Left hindlimb (tissue), 1 donor: ENCODE measurements at places on chromosomes 11 and 22.

DNA sequence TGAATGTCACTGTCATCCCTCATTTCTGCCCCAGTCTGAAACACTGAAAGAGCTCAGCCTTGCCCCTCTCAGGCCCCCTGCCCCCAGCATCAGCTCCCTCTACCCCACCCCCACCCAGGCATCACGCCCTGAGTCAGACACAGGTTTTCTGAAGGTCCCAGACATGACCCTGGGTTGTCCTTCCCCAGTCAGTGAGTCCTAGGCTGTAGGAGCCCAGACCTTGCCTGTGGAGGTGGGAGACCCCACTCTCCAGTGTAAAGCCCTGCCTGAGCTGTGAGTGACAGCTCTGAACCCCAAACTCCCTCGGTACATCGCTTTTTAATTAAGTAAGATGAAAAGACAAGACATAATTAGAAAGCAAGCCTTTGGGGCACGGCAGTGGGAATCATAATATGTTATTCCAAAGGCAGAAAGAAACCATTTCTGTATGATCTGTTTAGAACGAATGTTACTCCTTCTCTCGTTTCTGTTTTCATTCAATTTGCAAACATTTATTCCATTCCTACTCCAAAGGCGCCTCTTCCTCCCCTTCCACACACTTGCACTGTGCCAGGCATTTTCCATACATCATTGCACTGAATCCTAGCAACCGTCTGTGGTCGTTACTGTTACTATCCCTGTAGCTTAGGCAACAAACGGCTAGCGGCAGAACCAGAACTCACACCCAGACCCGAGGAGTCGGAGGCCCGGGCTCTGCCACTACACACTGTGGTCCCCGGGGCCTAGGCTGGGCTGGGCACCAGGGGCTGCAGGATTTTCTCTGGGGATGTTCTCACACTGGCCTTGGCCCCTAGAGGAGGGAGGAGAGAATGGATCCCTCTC, 63.4 kb downstream of the CD6 start:
- DNase-seq, result peak; percentile 74

- no peak for DNase-seq
Observed at GRCh38 chr22:20751185-20751851, 22.6 kb upstream of the SERPIND1 start.

DNA sequence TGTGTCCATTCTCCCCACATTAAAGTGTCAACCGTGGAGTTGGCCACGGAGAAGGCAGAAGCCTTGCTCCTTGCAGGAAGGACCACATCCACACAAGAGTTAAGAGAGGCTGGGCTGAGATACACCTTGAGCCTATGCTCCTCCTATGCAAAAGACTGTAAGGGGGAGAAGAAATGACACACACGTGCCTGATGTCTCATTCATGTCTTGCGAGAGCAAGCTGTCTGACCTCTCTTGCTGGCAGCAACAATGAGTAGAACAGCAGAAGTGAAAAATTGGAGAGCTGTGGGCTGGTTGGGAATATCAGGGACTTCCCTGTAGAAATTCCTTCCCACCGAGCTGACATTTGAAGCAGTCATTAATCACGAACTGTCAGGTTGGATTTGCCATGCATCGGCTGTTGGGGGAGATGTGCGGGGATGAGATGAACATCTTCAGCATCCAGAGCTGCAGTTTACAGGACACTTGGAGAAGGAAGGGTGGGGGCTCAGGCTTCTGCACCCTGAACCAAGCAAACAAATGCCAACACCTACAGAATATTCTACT, 139.3 kb downstream of the MYO18B start:
- no peak for DNase-seq

DNA sequence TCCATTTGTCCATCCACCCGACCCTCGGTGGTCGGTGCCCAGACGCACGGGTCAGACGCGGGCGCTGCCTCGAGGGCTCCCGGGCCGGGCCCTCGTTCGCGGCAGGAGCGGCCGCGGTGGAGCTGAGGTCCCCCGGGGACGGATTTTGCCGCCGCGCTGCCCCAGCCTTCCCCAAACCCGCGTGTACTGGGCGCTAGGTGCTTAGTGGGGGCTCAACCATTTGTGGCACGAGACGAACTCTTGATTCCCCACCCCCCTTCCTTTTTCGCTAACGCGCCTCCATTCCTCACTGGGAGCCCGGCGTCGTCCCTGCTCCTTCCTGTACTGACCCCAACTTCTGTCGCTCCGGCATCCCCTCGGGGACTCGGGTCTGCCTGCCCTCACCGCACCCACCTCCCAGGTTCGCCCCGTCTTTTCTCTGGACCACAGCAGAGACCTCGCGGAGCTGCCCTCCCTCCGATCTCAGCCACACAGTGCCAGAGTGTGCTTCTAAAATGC, 789 bp upstream of the CBX7 start:
- DNase-seq, result no peak

DNA sequence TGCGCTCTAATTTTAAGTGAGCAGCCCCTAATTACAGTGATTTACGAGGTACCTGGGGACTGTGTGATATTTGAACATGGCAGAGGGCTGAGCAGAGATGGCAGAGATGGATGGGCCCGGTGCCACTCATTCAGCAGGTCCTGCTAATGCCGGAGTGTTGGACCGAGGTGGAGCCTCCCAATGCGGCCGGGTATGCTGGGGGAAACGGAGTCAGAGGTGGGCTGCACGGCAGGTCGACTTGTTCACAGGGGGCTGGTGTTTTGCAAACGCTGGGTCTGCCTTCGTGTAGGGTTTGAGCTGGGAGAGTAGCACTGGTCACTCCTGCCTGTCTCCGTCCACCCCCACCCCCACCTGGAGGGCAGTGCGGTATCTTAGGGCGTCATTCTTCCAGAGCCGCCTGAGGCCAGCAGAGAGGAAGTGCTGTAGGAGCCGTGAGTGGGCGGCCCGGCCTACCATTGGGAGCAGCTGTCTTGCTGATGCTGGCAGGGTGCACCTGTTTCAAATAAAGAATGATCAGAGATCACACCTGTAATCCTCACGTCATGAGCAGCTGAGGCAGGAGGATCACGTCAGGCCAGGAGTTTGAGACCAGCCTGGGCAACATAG, 122.6 kb downstream of the IGLL1 start:
- no peak for DNase-seq

DNA sequence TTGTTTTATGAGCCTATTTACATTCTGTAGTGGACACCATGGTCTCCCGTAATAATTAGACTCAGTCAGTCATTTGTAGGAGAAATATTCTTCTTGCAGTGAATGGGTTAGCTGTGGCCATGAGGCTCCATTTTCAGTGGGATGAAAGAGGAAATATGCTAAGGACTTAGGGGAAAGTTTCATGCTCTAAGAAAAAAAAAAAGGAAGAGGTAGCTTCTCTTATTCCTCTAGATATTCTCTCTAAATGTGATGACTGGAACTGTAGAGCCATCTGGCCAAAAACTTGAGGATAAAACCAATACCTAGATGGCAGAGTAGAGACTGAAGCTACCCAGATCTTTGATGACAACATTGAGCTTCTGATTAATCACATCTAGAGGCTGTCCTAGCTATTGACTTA, 75.8 kb upstream of the SESN3 start:
- DNase-seq, result no peak

DNA sequence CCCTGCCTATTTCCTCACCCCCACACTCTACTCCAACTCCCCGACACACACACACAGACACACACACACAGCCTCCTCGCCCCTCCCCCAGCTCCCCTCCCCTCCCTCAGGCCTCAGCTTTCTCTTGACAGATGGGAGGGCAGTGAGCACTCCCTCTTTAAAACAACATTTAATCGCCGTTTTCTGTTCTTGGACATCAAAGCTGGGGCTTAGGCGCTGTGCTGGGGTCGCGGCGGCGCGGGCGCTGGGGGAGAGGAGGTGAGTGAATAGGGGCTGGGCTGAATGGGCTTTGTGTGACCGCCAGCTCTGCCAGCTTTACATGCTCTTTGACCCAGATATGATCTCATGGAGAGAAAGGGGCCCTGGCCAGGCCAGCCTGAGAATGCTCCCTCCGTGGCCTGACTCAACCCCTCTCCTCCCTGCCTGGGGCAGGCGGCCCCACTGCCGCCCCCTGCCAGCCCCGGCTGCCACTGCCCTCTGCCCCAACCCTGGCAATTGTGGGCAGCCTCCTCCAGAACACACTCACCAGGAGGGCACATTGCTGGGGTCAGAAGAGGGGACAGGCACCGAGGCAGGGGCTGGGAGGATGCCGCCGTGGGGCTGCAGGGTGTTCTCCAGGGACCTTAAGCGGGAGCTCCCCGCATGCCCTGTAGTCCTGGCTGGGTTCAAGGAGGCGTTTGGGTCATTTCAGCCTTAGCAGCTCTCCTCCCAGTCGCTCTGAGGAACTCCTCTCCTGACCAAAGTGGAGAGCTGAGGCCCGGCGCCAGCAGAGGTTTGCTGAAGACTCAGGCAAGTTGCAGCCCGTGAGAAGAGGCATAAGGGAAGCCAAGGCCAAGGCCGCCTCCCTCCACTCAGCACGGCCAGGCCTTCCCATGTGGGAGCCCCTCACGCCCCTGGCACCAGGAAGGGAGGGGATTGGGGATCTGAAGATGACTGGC, 38.3 kb upstream of the NNMT start:
- DNase-seq, result no peak

GRCh38 chr11:117022526-117022925, 75.7 kb downstream of the SIK3 start:
- no peak for DNase-seq

- no peak for DNase-seq
Observed at GRCh38 chr22:32697331-32697995, 104.0 kb upstream of the TIMP3 start.

- no peak for DNase-seq
Observed at GRCh38 chr11:75351541-75351790, at the start of gene ARRB1. ARRB1 (minus strand) TSS chr11:75351661; CDS start chr11:75351607, 54 bp downstream.

DNA sequence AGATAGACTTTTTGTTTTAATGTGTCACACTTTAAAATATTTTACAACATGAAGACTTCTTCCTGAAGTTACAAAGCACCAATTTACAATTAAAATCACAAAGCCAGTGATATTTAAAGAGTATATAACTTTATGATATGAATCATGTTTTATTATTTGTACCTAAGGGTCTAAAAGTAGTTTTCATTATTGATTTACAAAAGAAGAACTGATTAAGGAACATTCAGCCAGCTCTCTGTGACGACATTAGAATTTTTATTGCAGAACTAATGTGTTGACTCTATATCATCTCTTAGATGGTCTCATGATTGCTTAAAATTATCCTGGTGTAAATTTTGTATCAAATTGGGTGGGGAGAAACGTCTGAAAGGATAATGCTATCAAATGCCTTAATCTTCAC, 82.8 kb upstream of the ALKBH3 start:
- DNase-seq, result no peak

- DNase-seq, result no peak
Observed at GRCh38 chr11:80077113-80077512, 636.3 kb upstream of the TENM4 start.

- no peak for DNase-seq
Observed at GRCh38 chr22:30357236-30357570, 396 bp downstream of the CCDC157 start.

DNA sequence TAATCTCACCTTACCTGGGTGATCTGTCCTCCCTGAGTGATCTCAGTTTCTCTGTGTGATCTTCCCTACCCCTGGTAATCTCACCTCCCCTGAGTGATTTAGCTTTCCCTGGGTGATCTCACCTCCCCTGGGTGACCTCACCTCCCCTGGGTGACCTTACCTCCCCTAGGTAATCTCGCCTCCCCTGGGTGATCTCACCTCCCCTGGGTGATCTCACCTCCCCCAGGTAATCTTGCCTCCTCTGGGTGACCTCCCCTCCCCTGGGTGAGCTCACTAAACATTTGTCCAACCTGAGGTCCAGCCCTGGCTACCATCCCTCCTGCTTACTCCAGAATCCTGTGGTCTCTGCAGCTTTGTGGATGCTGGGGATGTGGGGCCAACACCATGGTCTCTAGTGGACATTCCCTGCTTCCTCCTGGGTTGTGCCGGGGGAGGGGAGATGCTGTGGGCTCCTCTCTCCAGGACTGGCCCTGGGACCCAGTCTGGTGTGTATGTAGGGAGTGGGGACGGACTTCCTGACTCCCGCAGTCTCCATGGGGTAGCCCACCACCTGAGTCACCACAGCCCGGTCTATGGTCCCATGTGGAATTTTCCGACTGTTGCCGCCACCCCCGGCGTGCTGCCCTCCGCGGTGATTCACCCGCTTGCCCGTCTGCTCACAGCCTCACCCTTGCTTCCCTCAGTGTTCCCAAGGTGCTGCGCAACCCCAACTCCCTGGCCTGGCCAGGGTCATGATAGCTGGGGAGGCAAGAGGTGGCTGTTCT, 9.9 kb downstream of the LSP1 start:
- no peak for DNase-seq

GRCh38 chr22:45589556-45589955, 82.1 kb upstream of the ATXN10 start:
- DNase-seq, result no peak

- DNase-seq, result no peak
Observed at GRCh38 chr11:32366666-32367065, 68.7 kb downstream of the WT1 start.

- no peak for DNase-seq
Observed at GRCh38 chr11:122036018-122036417, 80.0 kb downstream of the BLID start.

GRCh38 chr11:94418123-94418765, 17.0 kb upstream of the GPR83 start:
- DNase-seq, result no peak

DNA sequence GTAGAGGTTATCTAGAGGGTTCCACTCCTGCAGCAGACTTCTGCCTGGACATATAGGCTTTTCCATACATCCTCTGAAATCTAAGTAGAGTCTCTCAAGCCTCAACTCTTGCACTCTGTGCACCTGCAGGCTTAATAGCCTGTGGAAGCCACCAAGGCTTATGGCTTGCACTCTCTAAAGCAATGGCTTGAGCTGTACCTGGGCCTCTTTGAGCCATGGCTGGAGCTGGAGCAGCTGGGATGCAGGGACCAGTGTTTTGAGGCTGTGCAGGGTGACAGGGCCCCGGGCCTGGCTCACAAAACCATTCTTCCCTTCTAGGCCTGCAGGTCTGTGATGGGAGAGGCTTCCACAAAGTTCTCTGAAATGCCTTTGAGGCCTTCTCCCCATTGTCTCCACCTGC, 2.9 kb upstream of the NXPE4 start:
- DNase-seq, result no peak

GRCh38 chr11:47393163-47394049, 15.0 kb upstream of the SLC39A13 start:
- peak; percentile 50 for DNase-seq

DNA sequence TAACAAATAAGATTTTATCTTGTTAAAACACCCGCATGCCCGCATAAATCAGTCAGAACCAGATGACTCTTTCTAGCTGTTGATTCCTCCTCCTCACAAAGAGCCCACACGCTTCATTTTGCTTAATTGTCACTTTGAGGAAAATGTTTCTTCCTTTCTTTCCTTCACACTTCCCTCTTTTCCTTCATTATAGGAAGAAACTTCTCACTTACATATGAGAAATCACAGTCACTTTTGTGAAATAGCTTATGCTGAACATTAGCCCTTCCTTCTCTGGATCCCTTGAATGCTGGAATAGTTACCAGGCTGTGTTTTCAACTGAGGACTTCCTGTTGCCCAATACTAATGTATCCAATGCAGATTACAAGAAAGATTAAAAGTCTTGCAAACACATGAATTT, 5.8 kb downstream of the MS4A6E start:
- no peak for DNase-seq

- DNase-seq, result no peak
Observed at GRCh38 chr11:18768472-18768901, 23.1 kb downstream of the PTPN5 start.

GRCh38 chr11:69373251-69373635, 79.3 kb downstream of the MYEOV start:
- no peak for DNase-seq
